Uterus (tissue), 4 donors: ENCODE measurements at places on chromosomes 2 and 18. TPM values are rescaled to one million over a fixed set of nuclear protein-coding genes. Genes with fewer than 3 reads are reported as not detected.

- DNase-seq, result no peak
Observed at GRCh38 chr2:25105336-25106085, 62.9 kb downstream of the POMC start.

- no peak for DNase-seq
Observed at GRCh38 chr2:145750144-145750543, 1230.2 kb upstream of the ZEB2 start.

Gene ASTL
- not detected for total RNA-seq

Gene DSG3
- 0.12 TPM for total RNA-seq

GRCh38 chr2:75076088-75076487 lies 117.6 kb downstream of the POLE4 start:
- DNase-seq, result no peak

GRCh38 chr2:19717446-19717845 lies 184.3 kb downstream of the TTC32 start:
- DNase-seq, result no peak

GRCh38 chr2:210762604-210763588 lies 206.5 kb downstream of the CPS1 start:
- DNase-seq, result no peak

DNA sequence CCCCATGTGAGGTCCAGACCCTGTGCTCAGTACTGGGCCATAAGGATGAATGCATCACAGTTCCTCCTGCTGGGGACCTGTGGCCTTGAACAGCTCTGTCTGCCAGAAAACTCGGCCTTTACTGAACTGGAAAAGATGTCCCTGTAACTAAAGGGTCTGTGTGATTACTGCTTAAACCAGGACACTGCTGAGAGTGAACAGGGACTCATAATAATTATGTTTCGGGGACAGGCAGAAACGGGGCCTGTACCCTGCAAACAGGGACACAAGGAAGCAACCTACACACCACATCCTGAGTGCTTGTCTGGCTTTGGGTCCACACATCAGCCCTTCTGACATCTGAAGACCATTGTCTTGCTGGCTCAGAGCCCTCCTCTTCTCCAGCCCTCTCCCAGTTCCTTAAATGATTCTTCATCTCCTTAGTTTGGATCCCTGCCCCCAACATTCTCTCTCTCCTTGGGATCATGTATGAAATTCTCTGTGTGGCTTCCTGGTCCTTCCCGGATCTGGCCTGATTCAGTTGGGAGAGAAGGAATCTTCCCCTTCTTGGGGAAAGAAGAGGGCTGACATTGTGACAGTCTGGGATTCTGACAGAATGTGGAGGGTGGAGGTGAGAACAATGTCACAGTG lies 248.0 kb downstream of the MYCN start:
- DNase-seq, result no peak

DNA sequence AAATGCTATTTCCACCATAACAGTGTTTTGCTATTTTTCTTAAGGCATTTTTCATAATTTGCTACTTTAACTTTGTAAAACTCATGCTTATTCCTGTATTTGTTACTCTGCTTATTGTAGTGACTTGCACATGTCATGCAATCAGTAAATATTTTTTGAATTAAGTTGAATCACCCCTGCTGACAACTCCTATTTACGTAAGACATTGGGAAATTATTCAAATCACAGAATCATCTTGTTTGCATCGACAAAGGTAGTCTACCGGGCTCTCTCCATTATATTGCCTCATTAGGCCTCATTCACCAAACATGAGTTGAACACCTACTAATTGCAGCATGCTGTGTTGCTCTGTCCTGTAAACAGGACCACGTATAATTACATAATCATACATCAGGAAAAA lies 478.5 kb upstream of the ZEB2 start:
- no peak for DNase-seq

GRCh38 chr2:218964041-218964771 lies 4.7 kb downstream of the CDK5R2 start:
- DNase-seq, result no peak

GRCh38 chr2:196535742-196536141 lies 103.8 kb upstream of the CCDC150 start:
- DNase-seq, result no peak

DNA sequence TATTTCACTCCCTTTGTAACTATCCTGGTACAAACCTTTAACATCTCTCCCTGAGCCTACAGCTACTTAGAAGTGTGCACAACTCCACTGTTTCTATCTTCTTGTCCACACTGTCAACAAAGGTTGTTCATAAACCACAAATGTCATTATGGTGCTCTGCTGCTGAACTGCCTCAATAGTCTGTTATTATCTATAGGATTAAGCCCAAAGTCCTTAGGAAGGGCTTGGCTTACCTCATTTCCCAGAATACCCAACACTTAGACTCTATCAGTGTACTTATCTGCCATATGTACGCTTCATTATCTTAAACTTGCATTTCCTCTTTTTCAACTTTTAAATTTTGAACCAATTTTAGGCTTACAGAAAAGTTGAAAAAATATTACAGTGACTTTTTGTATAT lies 94.2 kb downstream of the HNMT start:
- no peak for DNase-seq

Gene PAX8
- 2.8 TPM for total RNA-seq

Gene CLEC4F
- not detected for total RNA-seq

DNA sequence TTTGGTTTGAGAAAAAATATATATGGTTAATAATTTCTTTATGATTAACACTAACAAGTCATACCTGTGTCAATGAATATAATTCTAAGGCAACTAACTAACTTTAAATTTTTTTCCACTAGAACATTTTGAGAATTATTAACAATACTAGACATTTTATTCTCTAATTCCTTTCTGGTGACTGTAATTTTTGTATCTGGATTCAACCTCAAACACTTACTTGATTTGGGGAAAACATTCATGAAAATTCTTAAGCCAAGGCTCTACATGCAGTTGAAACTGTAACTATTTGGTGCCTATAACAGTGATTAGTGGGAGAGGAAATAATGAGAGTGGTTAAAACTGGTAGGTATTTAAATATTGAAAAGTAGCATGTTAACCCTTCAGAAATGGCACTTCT lies 546.5 kb upstream of the KLHL29 start:
- no peak for DNase-seq

Gene HAUS1
- total RNA-seq, result 47.4 TPM

DNA sequence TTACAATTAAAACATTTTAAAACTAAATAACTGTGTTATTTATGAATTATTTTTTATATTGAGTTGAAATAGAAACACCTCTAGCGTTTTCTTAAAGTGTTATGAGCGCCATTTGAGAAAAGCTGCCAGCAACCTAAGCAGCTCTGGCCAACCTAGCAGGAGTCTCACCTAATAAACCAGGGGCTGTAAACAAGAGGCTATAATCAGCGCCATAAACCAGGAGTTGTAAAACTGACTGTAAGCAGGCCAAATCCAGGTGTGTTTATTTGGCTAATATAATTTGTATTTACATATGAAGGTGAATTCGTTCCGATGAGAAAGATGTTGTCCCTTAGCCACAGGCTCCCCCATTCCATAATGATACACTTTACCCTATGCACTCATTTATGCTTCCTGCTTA lies 34.7 kb downstream of the LRRTM1 start:
- no peak for DNase-seq

Gene RETSAT
- total RNA-seq, result 30.1 TPM

- DNase-seq, result no peak
Observed at GRCh38 chr2:45285771-45286390, 276.6 kb upstream of the SIX2 start.

- peak; percentile 40 for DNase-seq
Observed at GRCh38 chr2:120318626-120319025, 27.3 kb upstream of the INHBB start.

GRCh38 chr2:222057347-222058073 lies 241.3 kb downstream of the PAX3 start:
- no peak for DNase-seq

DNA sequence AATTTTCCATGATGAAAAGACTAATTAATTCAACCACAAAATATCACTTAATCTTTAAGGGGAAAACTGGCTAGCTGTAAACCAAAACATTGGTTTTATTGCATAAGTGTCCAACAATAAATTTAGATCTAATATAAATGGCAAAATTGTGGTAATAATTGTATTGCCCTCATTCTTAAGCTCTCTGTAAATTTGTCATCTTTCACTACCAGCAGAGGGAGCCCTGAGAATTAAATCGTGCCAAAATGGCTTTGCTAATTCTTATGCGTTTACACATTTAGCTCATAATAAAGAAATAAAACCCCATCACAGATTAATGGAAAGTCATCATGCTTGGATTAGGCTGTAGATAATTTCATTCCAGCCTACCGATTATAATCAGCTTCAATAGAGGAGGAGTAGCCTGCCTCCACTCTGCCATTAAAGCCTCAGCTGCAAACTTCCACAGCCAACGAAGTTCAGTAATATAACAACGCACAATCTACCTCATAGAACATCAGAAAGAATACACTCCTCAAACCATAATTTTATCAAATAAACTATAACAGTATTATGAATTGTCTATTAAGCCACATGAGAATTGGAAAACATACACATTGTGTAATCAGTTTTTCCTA lies 70.0 kb upstream of the ATP5MC3 start:
- no peak for DNase-seq

DNA sequence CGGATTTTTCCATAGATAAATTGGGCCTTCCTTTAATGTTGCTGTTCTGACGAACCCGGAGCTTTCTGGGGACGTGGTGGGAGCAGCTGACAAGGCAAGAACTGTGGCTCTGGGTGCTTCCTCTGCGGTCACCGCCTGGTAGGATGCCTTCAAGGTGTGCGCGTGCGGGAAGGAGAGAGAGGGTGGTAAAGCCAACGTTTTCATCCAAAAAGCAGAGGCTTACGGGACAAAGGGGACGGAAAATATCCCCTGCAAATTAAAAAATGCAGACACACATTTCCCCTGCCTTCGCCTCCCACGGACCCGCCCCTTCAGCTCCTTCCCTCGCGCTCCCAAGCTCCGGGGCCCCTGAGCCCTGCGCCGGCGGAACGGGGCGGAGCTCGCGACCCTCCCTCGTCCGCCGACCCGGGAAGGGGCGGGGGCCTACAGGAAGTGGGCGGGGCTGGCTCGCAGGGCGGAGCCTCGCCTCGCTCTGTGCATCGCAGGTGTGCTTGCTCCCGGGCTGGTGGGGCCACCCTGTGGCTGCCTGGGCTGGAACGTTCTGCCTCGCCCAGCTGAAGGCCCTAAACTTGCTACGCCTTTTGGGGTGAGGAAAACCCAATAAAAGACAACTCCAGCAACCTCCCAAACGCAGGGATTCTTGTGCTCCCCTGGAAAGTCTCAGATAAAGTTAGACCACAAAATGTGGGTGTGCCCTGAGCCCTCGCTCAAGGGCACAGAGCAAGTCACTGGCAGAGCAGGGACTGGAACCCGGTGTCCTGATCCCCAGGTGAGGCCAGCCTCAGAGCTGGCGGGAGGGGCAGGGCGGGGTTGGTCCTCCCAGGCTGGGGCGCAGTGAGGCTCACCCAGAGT lies 25.4 kb upstream of the SLC66A3 start:
- DNase-seq, result peak; percentile 25

- DNase-seq, result no peak
Observed at GRCh38 chr2:7458066-7458465, 540.9 kb downstream of the RNF144A start.

GRCh38 chr2:105783972-105784371 lies 39.3 kb downstream of the NCK2 start:
- no peak for DNase-seq

DNA sequence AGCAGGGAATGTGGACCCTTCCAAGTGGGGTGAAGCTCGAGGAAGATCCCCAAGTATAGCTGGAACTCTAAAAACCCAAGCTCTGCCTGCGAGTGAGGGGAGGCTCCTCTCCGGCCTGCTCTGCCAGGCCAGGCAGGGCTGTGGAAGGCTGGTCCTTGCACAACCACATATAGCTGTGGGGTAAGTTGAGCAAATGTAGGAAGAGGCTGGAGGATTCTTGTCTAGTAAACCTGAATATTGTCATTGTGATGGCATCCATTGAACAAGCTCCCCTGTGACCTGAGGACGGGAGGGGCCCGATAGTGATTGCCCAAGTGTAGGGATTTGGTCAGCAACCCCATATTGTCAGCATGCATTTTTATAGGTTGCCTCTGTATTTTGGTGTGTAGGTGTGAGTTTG lies 103.0 kb downstream of the ACKR3 start:
- no peak for DNase-seq

GRCh38 chr2:11155381-11156035 lies at the start of gene SLC66A3:
Gene SLC66A3 (plus strand): TSS chr2:11155467. CDS start chr2:11155547, 80 bp downstream.
- no peak for DNase-seq

Gene SERPINB10
- total RNA-seq, result not detected

DNA sequence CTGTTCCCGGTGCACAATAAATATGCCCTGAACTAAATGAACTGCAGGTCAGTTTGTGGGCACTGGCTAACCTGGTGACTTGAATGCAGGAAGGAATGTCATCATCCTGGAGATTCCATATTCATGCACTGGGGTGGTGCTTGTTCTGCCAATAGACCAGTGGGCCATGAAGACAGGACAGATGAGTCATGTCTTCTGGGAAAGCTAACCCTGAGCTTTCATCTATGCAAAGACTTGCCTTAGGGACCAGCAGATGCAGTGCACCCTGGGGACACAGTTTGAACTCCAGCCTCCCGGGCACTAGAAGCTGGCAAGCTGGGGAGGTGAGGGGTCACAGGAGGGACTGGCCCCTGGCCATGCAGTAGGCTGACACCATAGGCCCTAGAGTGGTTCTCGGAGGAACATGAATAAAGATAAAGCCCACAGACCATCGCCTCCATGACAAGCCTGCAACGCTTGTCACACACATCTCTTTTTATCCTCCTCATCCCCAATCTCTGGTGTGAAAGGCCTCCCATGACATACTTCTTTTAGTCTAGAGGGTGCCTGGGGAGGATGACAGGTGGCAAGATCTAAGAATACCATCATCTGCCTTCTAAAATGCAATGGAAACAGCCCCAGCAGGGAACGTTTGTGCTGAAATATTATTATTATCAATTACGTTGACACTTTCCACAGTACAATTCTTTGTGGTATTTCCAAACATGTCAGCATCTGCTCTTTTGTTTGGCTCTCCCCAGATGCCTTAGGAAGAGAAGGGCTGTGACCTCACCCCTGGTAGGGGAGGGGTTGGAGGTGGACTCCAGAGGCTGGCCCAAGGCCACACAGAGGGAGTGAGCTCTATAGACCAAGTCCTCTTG lies 267.4 kb upstream of the RAB6C start:
- DNase-seq, result no peak
